Uterine smooth muscle cell (primary cell): ENCODE measurements at places on chromosomes 2 and 18. TPM values are rescaled to one million over a fixed set of nuclear protein-coding genes. Genes with fewer than 3 reads are reported as not detected.

PLGLB2 gene
- total RNA-seq = 0.33 and 2.1 TPM in 2 replicates

ALLC gene
- total RNA-seq = 0.25 TPM in 1 of 2 replicates, not detected in the other

TSPYL6 gene
- total RNA-seq = not detected in 2 replicates

KIF5C gene
- 0.66 and 0.87 TPM in 2 replicates for total RNA-seq

MAP2 gene
- 2.4 and 13.4 TPM in 2 replicates for total RNA-seq

DOK6 gene
- 1.2 and 2.7 TPM in 2 replicates for total RNA-seq
